ENCODE measurements at places on chromosomes 2 and 18. TPM values are rescaled to one million over a fixed set of nuclear protein-coding genes. Genes with fewer than 3 reads are reported as not detected.

DCTN1 gene
- 228 TPM for total RNA-seq

GRCh38 chr2:69298261-69298660, 88.8 kb downstream of the GFPT1 start:
- no peaks in the 10 kb centered on the region for H3K27me3 ChIP-seq
- H3K27ac ChIP-seq: peak overlapping the region; percentile 5
- H3K4me3 ChIP-seq: no peak overlapping the region
- no peaks in the 10 kb centered on the region for H3K36me3 ChIP-seq
- peaks cover 16% of the 10 kb centered on the region for H3K4me1 ChIP-seq

DNA sequence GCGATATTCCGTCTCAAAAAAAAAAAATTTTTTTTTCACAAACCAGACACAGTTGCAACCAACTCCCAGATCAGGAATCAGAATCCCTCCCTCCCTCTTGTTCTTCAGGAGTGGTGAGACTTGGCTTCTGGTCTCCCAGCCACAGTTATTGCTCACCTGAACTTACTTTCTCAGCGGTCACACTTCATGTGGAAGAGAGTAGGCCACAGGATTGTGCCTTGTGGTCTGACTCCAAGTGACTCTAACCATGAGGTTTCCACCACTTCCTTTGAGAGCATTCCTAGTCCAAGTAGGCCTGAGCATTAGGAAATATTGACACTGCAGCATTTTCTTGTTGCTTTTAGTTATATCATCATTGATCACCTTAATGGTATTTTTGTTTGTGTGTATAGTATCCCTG, 12.1 kb downstream of the FMNL2 start:
- H3K4me1 ChIP-seq: no peaks in the 10 kb centered on the region
- H3K27ac ChIP-seq: no peak overlapping the region
- no peak for DNase-seq
- no peak overlapping the region for H3K4me3 ChIP-seq

DNA sequence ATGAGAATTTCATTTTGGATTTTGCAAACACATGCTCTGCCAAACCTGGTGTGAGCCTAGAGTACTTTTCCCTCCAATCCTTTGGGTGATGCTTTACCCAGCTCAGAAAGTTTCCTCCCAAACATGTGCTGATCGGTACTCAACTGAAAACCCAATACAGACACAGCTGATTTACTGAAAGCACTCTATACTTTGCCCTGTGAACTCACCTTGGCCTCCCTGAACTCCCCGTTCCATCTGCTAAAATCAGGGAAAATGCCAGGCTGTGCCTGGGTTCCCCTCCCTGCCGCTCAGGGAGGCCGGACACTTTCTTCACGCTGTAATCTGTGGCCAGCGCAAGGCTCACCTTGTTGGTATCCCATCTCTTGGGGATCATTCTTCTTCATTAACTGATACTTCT, 391.2 kb downstream of the CBLN2 start:
- no peak overlapping the region for H3K27ac ChIP-seq
- DNase-seq: no peak
- no peaks in the 10 kb centered on the region for H3K27me3 ChIP-seq
- no peak overlapping the region for H3K4me3 ChIP-seq

GRCh38 chr18:10188971-10189810, 265.2 kb upstream of the APCDD1 start:
- no peak for DNase-seq
- no peaks in the 10 kb centered on the region for H3K36me3 ChIP-seq
- no peak overlapping the region for H3K4me3 ChIP-seq
- no peaks in the 10 kb centered on the region for H3K4me1 ChIP-seq

GRCh38 chr2:56444339-56444738, 260.5 kb downstream of the CCDC85A start:
- H3K4me3 ChIP-seq: no peak overlapping the region
- H3K4me1 ChIP-seq: no peaks in the 10 kb centered on the region
- no peak for DNase-seq
- H3K27me3 ChIP-seq: no peaks in the 10 kb centered on the region
- no peaks in the 10 kb centered on the region for H3K36me3 ChIP-seq

GRCh38 chr2:27078267-27079194, at the start of gene EMILIN1:
Gene EMILIN1 (plus strand): TSS chr2:27078615. CDS start chr2:27079066, 451 bp downstream.
- peaks cover 16% of the 10 kb centered on the region for H3K36me3 ChIP-seq
- H3K27me3 ChIP-seq: no peaks in the 10 kb centered on the region
- peaks cover 28% of the 10 kb centered on the region for H3K4me1 ChIP-seq
- DNase-seq: peak; percentile 98
- H3K4me3 ChIP-seq: peak within 1 kb of the TSS; percentile 87

GRCh38 chr2:232117413-232117812, 155.9 kb downstream of the DIS3L2 start:
- no peak overlapping the region for H3K27ac ChIP-seq
- no peak for DNase-seq
- no peaks in the 10 kb centered on the region for H3K27me3 ChIP-seq

FAM237A gene
- not detected for total RNA-seq

GRCh38 chr18:392928-393573, 107.5 kb downstream of the COLEC12 start:
- no peak overlapping the region for H3K4me3 ChIP-seq
- H3K36me3 ChIP-seq: no peaks in the 10 kb centered on the region
- peak; percentile 20 for DNase-seq
- no peak overlapping the region for H3K27ac ChIP-seq

RTN4 gene
- 560 TPM for total RNA-seq

POTEI gene
- total RNA-seq: not detected

- H3K4me1 ChIP-seq: peaks cover 3% of the 10 kb centered on the region
- H3K27ac ChIP-seq: peak overlapping the region; percentile 99
- no peaks in the 10 kb centered on the region for H3K27me3 ChIP-seq
- no peaks in the 10 kb centered on the region for H3K36me3 ChIP-seq
Measured at GRCh38 chr2:20052229-20052851, 912 bp upstream of the LAPTM4A start.

GRCh38 chr2:65786007-65786717, 353.8 kb upstream of the SPRED2 start:
- no peak for DNase-seq
- H3K36me3 ChIP-seq: no peaks in the 10 kb centered on the region
- no peak overlapping the region for H3K27ac ChIP-seq
- no peak overlapping the region for H3K4me3 ChIP-seq

PLGLB2 gene
- 1.7 TPM for total RNA-seq

DNA sequence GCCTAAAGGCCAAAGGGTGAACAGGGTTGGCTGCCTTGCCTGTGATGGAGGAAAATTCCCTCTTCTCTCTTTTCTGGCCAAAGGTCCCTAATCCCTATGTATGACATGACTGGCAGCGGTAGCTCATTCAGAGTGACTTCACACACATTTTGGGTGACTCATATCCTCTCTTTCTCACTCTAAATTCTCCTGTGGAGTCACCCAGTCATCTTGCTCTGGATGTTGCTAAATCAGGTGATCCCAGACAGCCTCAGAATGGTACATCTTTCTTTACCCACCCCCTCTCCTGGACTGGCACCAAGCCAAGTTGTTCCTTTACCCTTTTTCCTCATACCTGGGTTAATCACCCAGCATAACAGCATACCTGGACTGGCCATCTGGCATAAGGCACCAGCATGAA, 77.2 kb downstream of the NEURL3 start:
- H3K27ac ChIP-seq: no peak overlapping the region
- H3K4me1 ChIP-seq: no peaks in the 10 kb centered on the region
- H3K36me3 ChIP-seq: no peaks in the 10 kb centered on the region
- H3K4me3 ChIP-seq: no peak overlapping the region

AOX1 gene
- total RNA-seq: 81.4 TPM

TUBA4B gene
- total RNA-seq: not detected

DUSP2 gene
- 1.0 TPM for total RNA-seq

ARHGEF4 gene
- 0.83 TPM for total RNA-seq

CABYR gene
- 5.6 TPM for total RNA-seq

TIMM21 gene
- 21.6 TPM for total RNA-seq

CCDC85A gene
- total RNA-seq: not detected

DNA sequence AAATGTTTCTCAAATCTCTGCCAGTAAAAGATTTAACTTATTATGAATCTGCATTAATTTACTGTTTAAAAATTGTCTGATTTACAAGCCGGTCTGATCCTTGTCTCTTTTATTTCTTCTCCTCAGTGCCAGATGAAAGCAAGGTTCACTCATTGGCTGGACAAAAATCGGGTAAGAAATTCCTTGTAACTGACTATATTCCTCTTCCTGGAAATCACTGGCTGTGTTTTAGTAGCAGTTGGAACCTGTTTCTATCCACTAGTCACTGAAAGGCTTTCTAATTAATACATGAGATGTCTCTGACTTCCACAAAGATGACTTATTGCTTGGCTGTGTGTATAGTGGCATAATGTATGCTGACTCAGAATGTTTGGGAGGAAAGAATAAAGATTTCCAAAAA, 436.6 kb upstream of the NRP2 start:
- peak; percentile 53 for DNase-seq
- no peaks in the 10 kb centered on the region for H3K27me3 ChIP-seq
- H3K27ac ChIP-seq: no peak overlapping the region
- H3K36me3 ChIP-seq: no peaks in the 10 kb centered on the region
- H3K4me3 ChIP-seq: no peak overlapping the region

DNA sequence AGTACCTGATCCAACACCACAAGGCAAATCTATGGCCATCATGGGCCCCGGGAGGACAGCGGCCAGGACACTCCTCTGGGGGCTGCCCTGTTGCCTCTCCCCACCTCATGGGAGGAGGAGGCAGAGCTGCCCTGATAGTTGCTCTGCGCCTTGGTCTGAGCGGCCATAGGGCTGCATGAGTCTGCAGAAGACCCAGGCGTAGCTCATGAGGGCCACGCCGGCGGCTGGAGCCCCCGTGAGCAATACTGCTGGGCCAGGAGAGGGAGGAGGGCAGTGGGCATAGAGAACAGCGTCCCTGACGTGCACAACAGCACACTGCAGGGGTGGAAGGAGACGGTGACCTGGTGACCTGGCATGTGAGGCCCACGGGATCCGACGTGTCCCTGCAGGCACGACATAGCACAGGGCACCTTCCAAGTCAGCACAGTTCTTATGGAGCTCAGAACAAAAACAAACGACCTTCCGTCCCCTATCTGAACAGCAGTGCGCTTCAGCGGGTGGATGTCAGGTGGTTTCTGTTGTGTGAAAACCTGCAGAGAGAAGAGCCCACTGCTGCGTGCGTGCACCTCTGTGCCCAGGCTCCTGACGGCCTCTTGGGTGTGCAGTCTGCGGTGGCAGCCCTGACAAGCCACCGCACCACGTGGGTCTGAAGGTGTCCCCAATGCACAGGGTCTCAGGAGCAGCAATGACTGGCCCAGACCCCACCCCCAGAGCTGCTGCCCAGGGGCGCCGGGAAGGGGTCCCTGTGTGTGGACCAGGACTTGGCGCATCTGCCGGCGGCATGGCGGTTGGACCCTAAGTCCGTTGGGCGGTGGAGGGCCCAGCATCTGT, 13.0 kb downstream of the STK25 start:
- no peak overlapping the region for H3K4me3 ChIP-seq
- peaks cover 27% of the 10 kb centered on the region for H3K36me3 ChIP-seq
- no peak overlapping the region for H3K27ac ChIP-seq
- H3K27me3 ChIP-seq: no peaks in the 10 kb centered on the region
- no peak for DNase-seq
- H3K4me1 ChIP-seq: no peaks in the 10 kb centered on the region

DNA sequence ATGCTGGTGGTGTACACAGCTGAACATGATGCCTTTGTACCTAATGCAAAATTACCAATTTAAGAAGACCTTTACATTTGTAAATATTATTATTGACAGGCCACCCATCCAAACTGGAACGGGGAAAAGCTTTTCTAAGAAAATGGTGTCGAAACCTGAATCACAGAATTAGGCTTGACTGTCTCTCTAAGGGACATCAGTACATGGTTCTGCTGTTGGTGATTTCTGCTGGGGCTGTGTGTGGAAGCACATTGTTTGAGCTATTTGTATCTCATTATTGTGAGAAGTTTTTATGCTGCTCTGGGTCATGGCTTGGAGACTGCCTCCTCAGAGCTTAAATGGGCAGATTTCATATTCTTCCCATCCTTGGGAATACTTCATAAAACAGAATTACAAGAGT, 420.9 kb upstream of the POU3F3 start:
- no peaks in the 10 kb centered on the region for H3K36me3 ChIP-seq
- H3K27me3 ChIP-seq: no peaks in the 10 kb centered on the region
- H3K27ac ChIP-seq: no peak overlapping the region
- H3K4me3 ChIP-seq: no peak overlapping the region

GRCh38 chr2:16614314-16614860, 51.2 kb downstream of the CYRIA start:
- no peak overlapping the region for H3K27ac ChIP-seq
- peak; percentile 31 for DNase-seq
- no peaks in the 10 kb centered on the region for H3K36me3 ChIP-seq
- H3K4me3 ChIP-seq: no peak overlapping the region
- no peaks in the 10 kb centered on the region for H3K27me3 ChIP-seq
- H3K4me1 ChIP-seq: no peaks in the 10 kb centered on the region

DNA sequence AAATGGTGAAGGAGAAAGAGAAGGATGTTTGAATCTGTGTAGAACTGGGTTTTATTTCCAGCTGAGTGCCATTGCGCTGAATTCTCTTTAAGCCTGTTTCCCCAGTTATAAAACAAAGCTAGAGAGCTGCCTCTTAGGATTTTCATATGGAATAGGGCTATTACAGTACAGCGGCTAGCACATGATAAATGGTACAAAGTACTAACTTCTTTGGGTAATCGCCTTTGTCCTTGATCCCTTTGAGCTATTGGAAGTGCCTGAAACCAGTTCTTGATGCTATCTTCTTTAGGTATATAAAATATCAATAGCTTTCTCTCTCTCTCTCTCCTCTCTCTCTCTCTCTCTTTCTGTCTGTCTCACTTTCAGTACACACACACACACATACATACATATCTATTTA, 71.3 kb downstream of the SOX11 start:
- H3K27me3 ChIP-seq: no peaks in the 10 kb centered on the region
- no peak overlapping the region for H3K27ac ChIP-seq
- no peaks in the 10 kb centered on the region for H3K4me1 ChIP-seq
- H3K36me3 ChIP-seq: no peaks in the 10 kb centered on the region

DNA sequence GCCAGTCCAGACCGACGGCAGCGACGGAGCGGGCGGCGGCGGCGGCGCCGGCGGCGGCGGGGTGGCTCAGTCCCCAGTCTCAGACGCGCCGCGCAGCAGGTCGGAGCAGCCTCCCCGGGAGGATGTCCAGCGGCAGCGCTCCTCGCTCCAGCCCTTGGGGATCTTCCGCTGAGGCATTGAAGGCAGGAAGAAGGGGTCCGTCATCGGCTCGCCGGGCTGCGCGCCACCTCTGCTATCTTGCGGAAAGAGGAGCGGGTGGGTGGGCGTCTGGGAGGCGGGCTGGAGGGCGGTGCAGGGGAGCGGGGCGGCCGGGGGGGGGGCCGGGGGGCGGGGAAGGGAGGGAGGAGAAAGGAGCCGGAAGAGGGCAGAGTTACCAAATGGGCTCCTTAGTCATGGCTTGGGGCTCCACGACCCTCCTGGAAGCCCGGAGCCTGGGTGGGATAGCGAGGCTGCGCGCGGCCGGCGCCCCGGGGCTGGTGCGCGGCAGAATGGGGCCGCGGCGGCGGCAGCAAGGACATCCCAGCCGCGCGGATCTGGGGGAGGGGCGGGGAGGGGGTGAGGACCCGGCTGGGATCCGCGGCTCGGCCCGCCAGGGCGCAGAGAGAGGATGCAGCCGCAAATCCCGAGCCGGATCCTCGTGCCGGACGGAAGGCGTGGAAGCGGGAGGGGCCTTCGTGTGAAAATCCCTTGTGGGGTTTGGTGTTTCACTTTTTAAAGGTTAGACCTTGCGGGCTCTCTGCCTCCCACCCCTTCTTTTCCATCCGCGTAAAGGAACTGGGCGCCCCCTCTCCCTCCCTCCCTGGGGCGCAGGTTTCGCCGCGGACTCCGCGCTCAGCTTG, at the start of gene NETO1:
TSS of gene NETO1 (minus strand) at position 242 of the 839 bp plus-strand sequence. CDS start 696 bp downstream, outside the sequence.
- no peak within 1 kb of the TSS for H3K27ac ChIP-seq
- no peaks in the 10 kb centered on the region for H3K27me3 ChIP-seq
- no peak for DNase-seq
- H3K36me3 ChIP-seq: no peaks in the 10 kb centered on the region
- peak within 1 kb of the TSS; percentile 27 for H3K4me3 ChIP-seq
